Nephron progenitor cell (in vitro differentiated cells): ENCODE measurements at places on chromosomes 4 and X.

DNA sequence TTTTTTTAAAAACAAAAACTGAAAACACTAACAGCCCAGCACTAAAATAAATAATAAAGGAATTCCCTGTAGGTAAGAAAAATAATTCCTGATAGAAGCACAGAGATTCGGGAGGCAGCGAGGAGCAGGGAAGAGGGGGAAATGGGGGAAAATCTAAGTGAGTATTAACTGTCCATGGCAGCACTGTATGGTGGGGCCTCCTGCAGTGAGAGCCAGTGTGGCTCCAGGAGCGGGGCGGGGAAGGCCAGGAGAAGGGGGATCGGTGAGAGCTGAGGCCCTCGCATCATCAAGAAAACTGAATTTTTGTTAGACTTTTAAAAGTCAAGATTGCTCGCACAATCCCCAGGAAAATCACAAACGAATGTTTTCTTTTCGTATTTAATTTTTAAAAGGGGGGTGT, 14.1 kb downstream of the RNF212 start:
- H3K4me3 ChIP-seq, result no peak overlapping the region
- H3K27ac ChIP-seq, result no peak overlapping the region
- H3K36me3 ChIP-seq, result no peaks in the 10 kb centered on the region
- H3K27me3 ChIP-seq, result peaks cover 46% of the 10 kb centered on the region
- no peaks in the 10 kb centered on the region for H3K4me1 ChIP-seq
- DNase-seq, result no peak

DNA sequence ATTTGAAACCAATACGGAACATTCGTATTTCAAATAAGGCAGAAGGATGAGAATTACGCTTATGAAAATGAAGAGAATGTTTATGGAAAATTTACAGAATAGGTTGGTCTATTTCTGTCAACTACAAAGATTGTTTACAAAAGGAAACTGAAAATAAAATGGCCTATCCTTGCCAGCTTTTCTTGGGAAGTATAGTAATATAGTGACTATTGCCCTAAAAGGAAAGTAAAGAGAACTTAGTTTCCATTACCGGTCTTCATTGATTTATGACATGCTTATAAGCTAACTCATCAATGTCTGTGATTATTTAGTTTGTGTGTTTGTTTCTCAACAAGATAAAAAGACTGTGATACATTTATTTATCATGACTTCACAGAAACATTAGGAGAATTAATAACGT, 2.9 kb upstream of the SPRY1 start:
- no peaks in the 10 kb centered on the region for H3K27me3 ChIP-seq
- no peak for DNase-seq
- H3K4me1 ChIP-seq, result peaks cover 33% of the 10 kb centered on the region
- H3K36me3 ChIP-seq, result peaks cover under 1% of the 10 kb centered on the region

DNA sequence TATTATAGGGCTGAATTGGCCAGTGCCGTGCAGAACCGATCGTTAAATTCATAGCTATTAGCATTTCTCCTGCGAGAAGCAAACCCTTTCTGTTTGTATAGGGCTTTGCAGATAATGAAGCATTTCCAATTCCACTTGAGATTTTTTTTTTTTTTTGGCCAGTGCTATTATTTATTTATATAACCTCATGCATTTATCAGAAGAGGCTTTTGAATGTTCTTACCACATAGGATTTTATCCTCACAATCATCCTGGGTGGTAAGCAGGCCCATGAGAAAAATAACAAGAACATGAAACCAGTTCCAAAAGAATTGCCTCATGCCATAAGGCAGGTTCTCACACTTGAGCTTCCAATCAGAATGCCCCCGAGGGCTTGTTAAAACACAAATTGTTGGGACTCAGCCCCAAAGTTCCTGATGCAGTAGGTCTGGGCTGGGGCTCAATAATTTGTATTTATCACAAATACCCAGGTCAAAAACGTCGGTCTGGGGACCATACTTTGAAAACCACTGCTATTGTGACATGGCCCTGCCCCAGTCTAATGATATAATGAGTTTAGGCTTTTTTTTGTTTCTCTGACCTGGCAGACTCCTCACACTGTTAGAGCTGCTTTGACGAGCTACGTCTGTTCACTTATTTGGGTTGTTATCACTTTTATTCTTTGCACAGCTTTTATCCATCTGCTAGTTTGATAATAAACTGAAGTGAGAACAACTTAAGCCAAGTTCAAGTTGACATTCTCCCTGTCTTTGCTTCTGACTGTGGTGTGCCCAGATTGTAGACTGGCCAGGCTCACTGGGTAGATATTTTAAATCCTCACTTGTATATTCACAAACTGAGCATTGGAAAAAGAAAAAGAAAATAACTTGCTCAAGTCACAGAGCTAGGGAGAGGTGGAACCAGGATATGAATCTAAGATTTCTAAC, 20.1 kb downstream of the SUPT20HL1 start:
- no peaks in the 10 kb centered on the region for H3K36me3 ChIP-seq
- H3K4me3 ChIP-seq, result no peak overlapping the region
- no peaks in the 10 kb centered on the region for H3K4me1 ChIP-seq
- peaks cover 13% of the 10 kb centered on the region for H3K27me3 ChIP-seq
- DNase-seq, result no peak
- no peak overlapping the region for H3K27ac ChIP-seq

- H3K27ac ChIP-seq, result no peak overlapping the region
- DNase-seq, result no peak
- no peaks in the 10 kb centered on the region for H3K27me3 ChIP-seq
- H3K4me3 ChIP-seq, result no peak overlapping the region
- no peaks in the 10 kb centered on the region for H3K4me1 ChIP-seq
Measured at GRCh38 chr4:173091362-173091761, 77.2 kb upstream of the GALNT7 start.

- no peak overlapping the region for H3K4me3 ChIP-seq
- DNase-seq, result no peak
- no peaks in the 10 kb centered on the region for H3K4me1 ChIP-seq
- peaks cover 9% of the 10 kb centered on the region for H3K27me3 ChIP-seq
- no peak overlapping the region for H3K27ac ChIP-seq
Measured at GRCh38 chrX:23465105-23465791, 130.6 kb downstream of the PTCHD1 start.

DNA sequence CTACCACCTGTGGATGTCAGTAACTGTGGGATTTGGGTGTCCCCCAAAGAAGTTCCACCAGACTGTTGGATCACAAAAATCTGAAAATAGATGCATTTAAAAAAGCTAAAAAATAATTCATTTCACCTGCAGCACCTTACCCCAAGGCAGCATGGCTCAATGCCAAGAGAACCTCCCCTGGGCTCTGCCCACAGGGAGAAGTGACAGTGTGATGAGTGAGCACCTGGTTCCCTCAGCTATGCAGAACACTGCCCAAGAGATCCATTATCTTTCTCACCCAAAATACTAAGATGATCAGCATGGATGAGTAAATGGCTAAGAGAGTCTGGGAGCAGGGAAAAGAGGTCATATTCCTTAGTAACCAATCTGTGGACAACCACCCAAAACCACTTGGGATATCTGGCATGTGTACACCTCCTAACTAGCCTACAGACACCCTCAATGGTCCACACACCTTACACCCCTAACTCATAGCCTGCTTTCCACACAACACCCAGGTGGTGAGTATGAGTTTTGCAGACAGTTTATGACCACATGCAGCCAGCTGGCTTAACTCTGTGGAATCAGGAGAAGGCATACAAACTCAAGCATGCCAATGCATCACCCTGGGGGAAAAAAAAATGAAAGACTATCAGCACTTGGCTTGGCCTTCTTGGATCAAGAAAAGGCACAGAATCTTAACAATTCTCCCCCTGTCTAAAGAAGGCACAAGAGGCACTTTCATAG, 416.5 kb upstream of the SMIM31 start:
- no peaks in the 10 kb centered on the region for H3K4me1 ChIP-seq
- H3K27me3 ChIP-seq, result no peaks in the 10 kb centered on the region
- no peak overlapping the region for H3K4me3 ChIP-seq
- DNase-seq, result no peak

DNA sequence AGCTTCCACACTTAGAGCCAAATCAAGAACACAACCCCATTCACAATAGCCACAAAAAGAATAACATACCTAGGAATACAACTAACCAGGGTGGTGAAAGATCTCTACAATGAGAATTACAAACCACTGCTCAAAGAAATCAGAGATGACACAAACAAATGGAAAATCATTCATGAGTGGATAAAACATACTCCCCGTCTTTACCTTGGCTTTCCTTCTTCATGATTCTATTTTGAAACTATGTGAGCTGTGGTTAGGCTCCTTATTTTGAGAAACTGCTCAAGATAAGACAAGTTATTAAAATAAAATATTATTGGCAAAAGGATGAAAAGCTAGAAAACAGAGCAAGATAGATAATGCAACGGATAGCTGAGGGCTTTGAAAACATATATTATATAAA, 598.1 kb upstream of the FAT1 start:
- peaks cover 8% of the 10 kb centered on the region for H3K27me3 ChIP-seq
- peaks cover 4% of the 10 kb centered on the region for H3K4me1 ChIP-seq
- H3K36me3 ChIP-seq, result no peaks in the 10 kb centered on the region
- no peak for DNase-seq
- H3K27ac ChIP-seq, result peak overlapping the region; percentile 14

- H3K4me3 ChIP-seq, result no peak overlapping the region
- H3K4me1 ChIP-seq, result no peaks in the 10 kb centered on the region
- no peak overlapping the region for H3K27ac ChIP-seq
- H3K36me3 ChIP-seq, result no peaks in the 10 kb centered on the region
- no peaks in the 10 kb centered on the region for H3K27me3 ChIP-seq
Measured at GRCh38 chr4:71558248-71558647, 219.4 kb downstream of the SLC4A4 start.

DNA sequence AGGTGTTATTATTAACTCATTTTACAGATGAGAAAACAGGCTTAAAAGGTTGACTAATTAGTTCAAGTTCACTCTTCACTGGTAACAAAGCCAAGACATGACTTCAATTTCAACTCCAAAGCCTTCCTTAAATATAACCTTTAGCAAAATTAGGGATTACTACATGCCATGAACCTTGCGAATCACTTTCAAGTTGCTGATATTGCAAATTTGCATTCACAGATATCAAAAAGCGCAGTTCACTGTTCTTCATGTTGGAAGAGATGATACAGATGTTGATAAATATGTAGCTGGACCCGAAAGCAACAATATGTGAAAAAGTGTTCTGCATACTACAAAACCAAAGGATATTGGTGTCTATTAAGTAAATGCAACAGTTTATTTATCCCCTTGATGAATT, 210.8 kb upstream of the GYPA start:
- H3K27me3 ChIP-seq, result peaks cover 3% of the 10 kb centered on the region
- DNase-seq, result no peak
- H3K4me3 ChIP-seq, result no peak overlapping the region
- H3K4me1 ChIP-seq, result peaks cover 13% of the 10 kb centered on the region

DNA sequence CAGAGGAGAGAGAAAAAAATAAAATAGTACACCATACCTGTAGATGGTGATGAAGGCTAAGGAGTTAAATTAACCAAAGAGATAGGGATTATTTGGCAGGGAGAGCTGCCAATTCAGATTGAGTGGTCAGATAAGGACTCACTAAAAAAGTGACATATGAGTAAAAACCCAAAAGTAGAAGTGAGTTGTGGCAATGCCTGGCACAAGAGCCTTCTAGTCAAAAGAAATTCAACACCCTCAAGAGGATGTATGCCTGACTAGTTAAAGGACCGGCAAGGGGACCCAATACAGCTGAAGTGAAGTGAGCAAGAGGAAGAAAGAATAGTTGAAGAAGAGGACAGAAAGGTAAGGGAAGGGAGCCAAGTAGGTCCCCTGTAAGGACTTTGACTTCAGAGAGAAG, 34.9 kb downstream of the ELF2 start:
- peaks cover 46% of the 10 kb centered on the region for H3K4me1 ChIP-seq
- no peak for DNase-seq
- peaks cover 28% of the 10 kb centered on the region for H3K36me3 ChIP-seq
- H3K27ac ChIP-seq, result peak overlapping the region; percentile 18
- H3K4me3 ChIP-seq, result peak overlapping the region; percentile 30

DNA sequence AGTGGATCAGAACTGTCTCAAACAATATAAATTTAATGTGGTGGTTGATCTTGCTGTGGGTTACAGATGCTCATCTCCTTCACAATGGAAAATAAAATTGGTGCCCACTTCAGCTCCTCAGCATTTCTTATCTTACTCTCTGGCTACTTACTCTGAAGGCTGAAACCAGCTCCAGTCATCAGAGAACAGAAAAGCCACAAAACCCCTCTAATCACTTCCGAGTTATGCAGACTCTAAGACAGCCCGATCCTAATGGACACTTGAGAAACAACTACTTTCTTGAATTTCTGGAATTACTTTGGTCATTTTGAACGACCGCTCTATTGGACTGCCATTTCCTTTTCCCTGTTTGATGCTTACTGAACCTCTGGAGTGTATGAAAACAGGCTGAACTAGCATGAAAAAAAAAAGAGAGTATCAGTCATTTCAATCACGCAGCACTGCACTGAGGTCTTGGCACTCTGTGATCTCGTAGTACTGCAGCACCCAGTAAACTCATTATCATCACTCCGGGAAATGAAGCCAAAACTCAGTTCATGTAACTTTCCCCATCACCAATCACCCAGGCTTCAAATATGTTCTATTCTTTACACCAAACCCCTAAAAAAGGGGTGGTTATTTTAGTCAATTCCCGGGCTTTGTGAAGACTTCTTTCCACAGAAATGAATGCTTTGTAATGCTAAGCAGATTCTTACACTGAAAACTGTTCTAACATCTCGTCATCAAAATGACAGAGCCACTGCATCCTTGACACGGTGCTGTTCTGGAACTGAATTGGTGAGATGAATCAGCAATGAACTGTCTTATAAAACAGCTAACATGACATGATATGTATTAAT, 54.5 kb downstream of the TSPAN5 start:
- peaks cover 61% of the 10 kb centered on the region for H3K36me3 ChIP-seq
- no peak for DNase-seq
- no peaks in the 10 kb centered on the region for H3K27me3 ChIP-seq
- no peak overlapping the region for H3K4me3 ChIP-seq

DNA sequence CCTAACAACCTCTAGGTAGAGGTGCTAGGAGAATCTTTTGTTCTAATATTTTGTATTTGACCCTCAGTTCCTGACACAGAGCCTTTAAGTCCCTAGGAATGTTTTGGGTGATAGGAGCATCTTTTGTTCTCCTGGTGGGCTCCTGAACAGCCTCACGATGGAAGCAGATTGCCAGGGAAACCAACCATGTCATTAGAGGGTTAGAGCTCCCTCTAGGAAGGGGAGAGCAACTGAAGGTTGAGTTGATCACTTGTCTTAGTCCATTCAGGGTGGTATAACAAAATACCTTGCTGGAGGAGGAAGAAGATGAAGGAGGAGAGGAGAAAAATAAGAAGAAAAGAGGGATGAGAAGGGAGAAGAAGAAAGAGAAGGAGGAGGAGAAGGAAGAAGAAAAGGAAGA, 9.2 kb downstream of the VCX start:
- no peak overlapping the region for H3K4me3 ChIP-seq
- H3K27ac ChIP-seq, result no peak overlapping the region
- no peak for DNase-seq
- no peaks in the 10 kb centered on the region for H3K36me3 ChIP-seq

- no peak for DNase-seq
- peaks cover 49% of the 10 kb centered on the region for H3K36me3 ChIP-seq
- no peak overlapping the region for H3K4me3 ChIP-seq
- H3K27ac ChIP-seq, result no peak overlapping the region
- peaks cover 20% of the 10 kb centered on the region for H3K27me3 ChIP-seq
Measured at GRCh38 chr4:89114100-89114499, 2.8 kb downstream of the TIGD2 start.
